ENCODE measurements at places on chromosomes 16 and 17.
A peak's percentile ranks its signal among the peaks of the same experiment; 100 is the strongest.

DNA sequence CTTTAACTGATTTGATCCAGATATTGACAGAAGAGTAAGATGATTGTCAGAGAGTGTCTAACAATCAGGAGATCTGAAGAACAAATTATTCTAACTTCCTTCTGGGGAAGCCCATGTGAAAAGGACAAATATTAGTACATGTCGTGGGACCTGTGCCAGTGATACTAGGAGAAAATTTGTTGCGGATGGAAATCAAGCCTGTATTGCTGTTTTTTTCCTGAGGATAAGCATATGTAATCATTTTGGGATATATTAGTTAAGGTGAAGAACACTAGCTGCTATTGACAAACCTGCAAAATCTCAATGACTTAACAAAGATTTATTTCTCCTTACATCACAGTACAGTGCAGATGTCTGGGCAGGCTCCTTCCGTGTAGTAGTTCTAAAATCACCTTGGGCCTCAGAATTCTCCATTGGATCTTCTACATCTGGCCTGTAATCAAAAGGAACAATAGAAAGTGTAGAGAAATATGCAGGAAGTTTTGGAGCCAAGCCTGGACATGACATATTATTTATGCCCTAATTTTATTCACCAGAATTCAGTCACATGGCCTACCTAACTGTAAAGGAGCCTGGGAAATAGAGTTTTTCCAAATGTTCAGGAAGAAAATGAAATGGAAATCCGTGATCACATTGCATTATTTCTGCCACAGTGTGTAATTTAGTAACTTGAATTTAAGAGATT is 58.3 kb downstream of the CYB561 start:
- no peak for DNase-seq

GRCh38 chr17:77428749-77429368 is 288.1 kb downstream of the SEC14L1 start:
- no peak for DNase-seq

- DNase-seq: no peak
Observed at GRCh38 chr16:72620348-72620747, 427.6 kb downstream of the ZFHX3 start.

GRCh38 chr16:78619811-78620210 is 520.4 kb downstream of the WWOX start:
- no peak for DNase-seq

DNA sequence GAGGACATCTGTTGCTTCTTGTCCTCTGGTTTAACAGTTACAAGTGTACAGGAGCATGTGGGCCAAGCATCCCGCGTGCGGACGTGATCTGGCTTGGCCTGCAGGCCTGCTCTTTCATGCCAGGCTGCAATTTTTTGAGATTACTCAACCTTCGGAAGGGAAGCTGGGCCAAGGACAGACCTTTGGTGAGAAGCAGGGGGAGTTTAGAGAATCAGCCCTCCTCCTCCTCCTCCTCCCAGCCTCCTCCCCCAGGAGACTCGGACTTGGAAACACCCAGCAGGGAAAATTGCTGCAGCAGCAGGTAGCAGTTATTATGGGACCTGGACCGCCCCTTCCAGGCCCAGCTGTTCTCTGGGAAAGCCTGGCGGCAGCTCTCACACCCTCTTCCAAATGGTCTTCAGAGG is 5.1 kb upstream of the KLHL36 start:
- DNase-seq: peak; percentile 68

GRCh38 chr16:2795395-2796143 is 2.7 kb upstream of the PRSS41 start:
- DNase-seq: peak; percentile 59

GRCh38 chr17:17808706-17809432 is 27.9 kb downstream of the SREBF1 start:
- no peak for DNase-seq

DNA sequence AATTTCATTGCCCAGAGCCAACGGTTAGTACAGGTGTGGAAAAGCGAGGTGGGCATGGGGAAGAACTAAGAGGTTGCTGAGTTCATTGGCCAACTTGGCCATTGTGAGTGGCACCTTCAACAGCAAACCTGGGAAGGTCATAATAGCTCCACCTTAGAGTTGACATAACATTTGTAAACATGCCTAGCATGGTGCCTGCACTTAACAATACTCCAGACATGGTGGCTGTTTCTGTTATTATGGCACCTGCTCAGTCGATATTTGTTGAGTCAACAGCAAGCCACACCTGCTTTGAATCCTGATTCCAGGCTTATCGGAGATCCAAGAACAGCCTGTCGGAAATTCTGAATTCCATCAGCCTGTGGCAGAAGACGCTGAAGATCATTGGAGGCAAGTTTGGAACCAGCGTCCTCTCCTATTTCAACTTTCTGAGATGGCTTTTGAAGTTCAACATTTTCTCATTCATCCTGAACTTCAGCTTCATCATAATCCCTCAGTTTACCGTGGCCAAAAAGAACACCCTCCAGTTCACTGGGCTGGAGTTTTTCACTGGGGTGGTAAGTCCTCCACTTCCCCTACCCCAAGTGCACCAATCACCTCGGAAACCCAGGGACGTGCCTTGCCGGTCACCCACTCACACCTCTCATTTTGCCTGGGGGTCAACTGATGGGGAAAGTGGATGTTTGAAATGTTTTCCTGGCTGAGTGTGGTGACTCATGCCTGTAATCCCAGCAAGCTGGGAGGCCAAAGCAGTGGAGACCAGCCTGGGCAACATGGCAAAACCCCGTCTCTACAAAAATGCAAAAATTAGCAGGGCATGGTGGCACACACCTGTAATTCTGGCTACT is 46.0 kb downstream of the TMC5 start:
- peak; percentile 40 for DNase-seq

GRCh38 chr16:85375282-85375681 is 237.8 kb upstream of the GSE1 start:
- no peak for DNase-seq

DNA sequence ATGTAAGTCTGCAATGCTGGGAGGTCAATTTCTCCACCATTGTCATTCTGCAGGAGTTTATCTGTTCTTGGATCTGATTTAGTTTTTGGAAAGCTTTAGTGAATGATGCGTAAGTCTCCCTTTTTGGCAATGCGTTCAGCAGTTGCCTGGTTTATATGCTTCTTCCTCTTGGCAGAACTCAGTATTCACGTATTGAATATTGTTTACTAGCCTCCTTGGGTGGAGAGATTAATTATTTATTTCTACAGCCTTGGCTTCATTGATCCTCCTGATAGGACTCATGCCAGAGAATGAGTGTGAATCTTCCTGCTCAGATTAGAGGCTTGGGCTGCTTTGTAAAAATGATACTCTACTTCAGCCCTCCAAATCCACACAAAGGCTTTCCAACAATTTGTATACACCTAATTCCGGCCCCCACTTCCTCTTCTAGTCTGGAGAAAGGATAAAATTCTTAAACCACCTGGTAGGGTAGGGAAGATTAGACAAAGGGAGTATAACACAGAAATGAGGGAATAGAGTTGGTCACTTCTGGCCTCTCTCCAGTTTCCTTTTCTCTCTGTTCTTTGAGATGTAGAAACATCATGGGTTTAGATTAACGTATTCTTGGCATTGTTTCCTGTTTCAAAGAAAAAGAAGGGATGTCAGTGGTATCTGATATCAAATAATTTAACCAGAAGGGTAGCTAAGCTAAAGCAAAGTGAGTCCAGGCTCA is 929.8 kb downstream of the KCNJ2 start:
- no peak for DNase-seq

- peak; percentile 42 for DNase-seq
Observed at GRCh38 chr16:56389554-56389953, 35.8 kb downstream of the AMFR start.

DNA sequence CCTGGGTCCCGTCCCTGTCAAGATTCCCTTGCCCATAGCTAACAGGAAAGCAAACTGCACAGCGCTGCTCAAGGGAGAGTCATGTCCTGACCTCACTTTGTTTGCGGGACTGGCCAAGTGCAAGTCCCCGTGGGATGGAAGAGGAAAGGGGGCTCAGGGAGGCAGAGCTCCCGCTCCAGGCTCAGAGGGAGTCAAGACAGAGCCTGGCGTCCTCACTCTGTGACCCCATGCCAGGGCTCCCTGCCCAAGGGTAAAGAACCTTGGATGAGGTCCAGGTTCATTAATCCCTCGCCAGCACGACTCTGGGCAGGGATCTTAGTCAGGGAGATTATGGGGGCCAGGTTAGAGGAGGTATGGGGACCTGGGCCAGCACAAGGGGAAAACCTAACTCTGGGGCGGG is 51.5 kb upstream of the CBX4 start:
- DNase-seq: no peak

DNA sequence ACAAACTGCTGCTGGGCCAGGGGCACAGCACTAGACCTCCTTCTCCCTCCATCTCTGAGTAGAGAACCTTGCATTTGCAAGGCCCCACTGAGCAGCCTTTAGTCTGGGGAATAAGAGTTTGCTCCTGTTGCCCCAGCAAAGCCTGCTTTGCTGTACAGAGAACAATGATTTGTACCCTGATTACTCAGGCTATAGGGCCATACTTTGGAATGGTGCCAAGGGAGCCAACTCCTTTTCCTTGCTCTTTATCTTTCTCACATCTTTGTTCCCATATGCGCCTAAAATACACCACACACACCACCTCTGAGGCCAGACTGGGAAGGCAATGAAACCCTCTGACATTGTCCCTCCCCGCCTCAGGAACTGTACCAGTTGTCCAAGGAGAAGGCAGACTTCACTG is 21.2 kb downstream of the LIG3 start:
- DNase-seq: no peak

- no peak for DNase-seq
Observed at GRCh38 chr17:68501074-68501473, 11.2 kb upstream of the PRKAR1A start.

DNA sequence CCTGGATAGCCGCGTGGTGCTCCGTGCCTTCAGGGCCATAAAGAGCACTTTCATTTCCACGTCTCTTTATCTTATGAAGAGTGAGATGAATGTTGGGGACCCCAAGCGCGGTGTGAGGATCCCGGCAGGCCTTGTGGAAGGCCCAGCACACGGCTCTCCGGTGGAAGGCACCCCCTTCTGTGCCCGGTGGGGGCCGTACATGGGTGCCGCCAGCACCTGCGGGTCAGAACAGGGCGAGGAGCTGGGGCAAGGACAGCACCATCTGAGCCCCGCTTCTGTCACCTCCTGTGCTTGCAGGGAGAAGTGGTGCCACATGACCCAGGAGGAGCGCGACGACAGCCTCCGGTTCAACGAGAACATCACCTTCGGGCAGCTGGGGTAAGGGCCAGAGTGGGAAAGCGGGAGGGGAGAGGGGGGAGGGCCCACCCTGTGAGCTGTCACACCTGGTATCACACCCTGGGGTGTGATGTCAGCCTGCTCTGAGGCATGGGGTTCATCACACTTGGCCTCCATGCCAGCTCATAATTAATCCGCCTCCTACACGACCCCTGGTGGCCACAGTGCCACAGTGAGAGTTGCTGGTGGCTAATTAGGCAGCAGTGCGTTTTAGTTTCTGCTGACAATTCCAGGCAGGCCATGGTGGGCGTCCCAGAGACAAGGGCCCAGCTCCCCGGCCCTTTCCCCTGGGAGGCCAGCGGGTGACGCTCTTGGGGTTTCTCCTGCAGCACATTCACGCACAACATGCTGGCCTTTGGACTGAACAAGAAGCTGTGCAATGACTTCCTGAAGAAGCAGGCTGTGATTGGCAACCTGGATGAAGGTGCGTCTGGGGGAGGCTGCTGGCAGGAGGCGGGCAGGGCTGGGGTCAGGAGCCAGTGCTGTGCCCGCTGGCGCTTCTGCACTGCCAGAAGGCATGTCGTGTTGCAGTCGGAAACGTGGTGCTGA is 25.7 kb downstream of the CIBAR2 start:
- DNase-seq: peak; percentile 74

GRCh38 chr16:839643-840408 is 39.3 kb upstream of the GNG13 start:
- DNase-seq: no peak

DNA sequence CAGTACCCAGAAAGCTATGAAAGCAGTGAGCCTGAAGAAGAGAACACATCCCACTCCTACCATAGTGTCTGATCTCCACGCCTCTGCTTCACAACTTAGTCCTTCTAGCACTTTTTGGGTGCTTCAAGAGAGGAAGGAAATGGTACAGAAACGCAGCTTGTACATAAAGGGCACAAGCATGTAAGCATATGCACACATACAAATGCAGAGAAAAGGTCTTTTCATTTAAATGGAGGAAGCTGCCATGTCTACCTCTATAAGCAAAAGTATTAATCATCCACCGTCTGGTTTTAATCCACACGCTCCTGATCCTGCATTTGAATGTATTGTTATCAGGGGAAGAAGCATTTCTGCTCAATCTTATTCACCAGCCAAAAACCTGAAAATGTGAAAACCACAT is 100.7 kb downstream of the HIC1 start:
- no peak for DNase-seq

DNA sequence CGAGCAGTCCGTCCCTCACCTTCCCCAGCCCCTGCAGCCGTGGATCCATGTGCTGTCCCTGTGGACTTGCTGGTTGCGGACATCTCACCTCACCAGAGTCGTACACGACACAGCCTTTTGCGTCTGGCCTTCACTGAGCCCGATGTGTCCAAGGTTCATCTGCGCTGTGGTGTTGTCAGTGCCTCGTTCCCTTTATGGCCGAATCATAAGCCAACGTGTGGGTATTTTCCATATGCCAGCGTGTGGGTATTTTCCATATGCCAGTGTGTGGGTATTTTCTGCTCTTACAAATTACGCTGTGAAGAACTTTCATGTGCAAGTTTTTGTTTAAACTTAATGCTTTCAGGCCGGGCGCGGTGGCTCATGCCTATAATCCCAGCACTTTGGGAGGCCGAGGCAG is 31.6 kb downstream of the TBCD start:
- no peak for DNase-seq

GRCh38 chr17:1471911-1472821 is 16.1 kb upstream of the CRK start:
- no peak for DNase-seq

GRCh38 chr17:45388604-45389325 is 43.9 kb downstream of the ARHGAP27 start:
- DNase-seq: peak; percentile 53

- DNase-seq: no peak
Observed at GRCh38 chr17:66583112-66583748, 251.7 kb upstream of the CACNG5 start.

Measured in Daoy (cell line).